ENCODE measurements at places on chromosomes 4 and X.

GRCh38 chr4:104811727-104812126 is 317.0 kb upstream of the CXXC4 start:
- no peak for DNase-seq

DNA sequence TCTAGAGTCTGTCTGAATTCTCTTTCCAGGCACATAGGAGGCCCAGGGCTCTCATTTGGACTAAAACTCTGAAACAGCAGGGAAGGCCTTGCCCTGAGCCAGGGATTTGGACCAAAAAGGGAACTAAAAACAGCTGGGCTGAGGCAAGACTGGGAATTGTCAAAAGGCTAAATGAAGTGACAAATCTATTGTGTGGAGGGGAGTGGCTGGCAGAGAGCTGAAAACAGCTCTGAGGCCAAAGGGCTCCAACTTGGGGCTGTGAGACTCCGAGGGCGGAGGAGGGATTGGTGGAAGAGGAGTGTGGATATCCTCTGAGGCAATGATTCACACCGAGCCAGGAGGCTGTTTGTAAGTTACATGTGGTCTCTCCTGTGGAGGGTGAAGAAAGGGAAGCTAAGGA is 63.2 kb downstream of the PHEX start:
- no peak for DNase-seq

DNA sequence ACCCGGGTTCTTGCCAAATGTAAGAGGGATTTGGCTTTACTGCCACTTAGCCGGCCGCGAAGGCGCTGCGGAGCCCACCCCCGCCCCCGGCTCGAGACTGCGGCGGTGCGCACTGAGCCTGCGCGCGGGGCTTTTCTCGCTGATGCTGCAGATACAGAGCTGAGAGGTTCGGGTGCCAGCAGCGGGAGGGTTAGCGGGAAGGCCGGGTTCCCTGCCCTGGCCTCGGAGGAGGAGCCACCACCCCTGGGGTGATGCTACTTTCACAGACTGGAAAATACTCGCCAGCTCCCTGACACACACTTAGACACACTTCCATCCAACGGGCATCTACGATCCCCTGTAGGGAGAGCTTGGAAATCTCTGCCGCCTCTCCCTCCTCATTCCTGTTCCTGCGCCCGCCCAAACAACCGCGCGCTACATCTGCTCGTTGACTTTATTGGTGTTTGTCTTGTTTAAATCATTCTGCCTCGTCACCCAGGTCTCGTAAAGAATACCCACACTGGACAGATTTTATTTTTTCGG is 2.1 kb upstream of the PCDH7 start:
- DNase-seq = no peak

GRCh38 chr4:168787801-168788595 is 222.1 kb downstream of the CBR4 start:
- no peak for DNase-seq

DNA sequence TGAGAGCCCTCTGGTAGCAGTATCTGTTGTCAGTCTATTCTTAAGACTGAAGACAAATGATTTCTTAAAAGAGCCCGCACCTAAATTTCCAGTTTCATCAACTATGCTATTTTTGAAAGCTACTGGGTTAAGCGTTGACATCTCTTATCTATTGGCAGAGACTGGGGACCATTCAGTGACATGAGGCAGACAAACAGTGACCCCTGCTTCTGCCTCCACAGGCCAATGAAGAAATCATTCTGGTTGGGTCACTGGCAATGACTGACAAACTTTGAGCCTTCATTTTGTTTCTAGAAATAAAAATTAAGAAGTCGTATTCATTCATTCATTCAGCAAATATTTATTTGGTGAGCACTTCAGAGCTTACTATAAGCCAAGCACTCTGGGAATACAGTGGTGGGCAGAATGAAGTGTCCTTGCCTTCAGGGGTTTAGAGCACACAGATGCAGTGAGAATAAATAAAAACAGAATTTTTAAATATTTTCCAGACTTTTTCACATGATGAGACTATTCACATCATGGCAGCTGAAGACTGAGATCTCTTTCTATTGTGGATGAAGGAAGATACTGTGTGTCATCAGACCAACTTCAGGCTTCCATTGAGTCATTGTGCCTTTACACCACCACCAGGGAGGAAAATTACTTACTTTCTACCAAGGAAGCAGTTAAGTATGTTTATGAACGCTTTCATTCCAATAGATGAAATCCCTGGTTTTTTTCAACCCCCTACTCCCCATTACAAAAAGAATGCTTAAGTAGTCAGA is 36.0 kb downstream of the SORBS2 start:
- DNase-seq = no peak

DNA sequence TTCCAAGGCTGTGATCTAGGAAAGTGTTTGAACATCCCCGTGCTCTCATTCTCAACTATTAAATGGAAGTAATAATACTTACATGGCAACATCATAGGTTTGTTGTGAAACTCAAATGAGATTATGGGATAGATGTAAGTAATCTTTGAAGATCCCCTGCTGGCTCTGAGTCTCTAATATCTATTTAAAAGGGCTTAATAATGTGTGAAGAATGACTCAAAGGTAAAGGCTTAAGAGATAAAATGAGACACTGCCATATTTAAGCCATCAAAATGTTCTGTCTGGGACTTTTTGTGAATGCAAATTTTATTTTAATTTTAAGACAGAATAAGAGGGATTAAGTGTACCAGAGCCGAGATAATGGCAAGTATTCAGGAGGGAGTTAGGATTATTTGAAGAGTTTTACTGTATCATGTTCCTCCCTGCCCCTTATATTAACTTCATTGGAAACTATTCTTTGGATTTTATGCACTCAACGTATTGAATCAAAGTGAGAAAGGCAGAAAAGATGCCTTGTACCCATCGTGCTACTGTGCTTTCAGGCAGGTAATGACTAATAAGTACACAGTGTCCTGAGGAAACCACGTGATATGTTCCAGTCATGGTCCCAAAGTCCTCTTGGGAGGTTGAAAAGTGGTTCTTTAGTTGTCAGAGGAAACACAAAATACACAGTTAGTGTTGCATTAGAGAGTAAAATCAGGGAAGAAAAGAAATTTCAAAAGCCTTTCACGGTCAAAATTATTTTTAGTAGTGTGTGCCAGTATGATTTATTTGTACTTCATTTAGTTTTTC is 192.4 kb downstream of the RBM46 start:
- no peak for DNase-seq

DNA sequence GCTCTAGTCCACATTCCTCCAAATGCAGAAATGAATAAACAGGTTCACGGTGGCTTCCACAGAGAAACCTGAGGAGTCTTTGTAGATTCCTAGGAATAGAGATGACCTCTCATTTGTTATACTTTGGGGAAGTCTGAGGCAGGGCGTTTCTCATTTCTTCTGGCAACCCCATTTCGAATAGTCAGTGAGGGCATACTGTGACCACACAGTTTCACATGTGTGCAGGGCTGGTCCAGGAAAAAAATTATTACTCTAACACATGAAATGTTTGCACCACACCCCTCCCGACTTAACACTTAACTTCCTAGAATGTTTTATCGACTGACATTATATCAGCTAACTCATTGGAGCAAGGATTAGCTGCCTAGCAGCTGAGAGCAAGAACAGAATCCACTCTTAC is 12.0 kb downstream of the FRMD7 start:
- no peak for DNase-seq

GRCh38 chrX:13966793-13967125 is 62.9 kb downstream of the GEMIN8 start:
- no peak for DNase-seq

DNA sequence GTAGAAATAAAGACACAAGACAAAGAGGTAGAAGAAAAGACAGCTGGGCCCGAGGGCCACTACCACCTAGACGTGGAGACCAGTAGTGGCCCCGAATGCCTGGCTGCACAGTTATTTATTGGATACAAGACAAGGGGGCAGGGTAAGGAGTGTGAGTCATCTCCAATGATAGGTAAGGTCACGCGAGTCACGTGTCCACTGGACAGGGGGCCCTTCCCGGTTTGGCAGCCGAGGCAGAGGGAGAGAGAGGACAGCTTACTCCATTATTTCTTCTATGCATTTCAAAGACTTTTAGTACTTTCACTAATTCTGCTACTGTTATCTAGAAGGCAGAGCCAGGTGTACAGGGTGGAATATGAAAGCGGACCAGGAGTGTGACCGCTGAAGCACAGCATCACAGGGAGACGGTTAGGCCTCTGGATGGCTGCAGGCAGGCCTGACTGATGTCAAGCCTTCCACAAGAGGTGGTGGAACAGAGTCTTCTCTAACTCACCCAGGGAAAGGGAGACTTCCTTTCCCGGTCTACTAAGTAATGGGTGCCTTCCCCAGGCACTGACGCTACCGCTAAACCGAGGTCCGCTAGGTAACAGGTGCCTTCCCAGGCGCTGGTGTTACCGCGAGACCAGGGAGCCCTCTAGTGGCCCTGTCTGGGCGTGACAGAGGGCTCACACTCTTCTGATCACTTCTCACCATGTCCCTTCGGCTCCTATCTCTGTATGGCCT is 44.9 kb downstream of the ZBTB49 start:
- peak; percentile 83 for DNase-seq

- DNase-seq = no peak
Observed at GRCh38 chrX:148542481-148543255, 42.3 kb downstream of the AFF2 start.

- no peak for DNase-seq
Observed at GRCh38 chrX:16839219-16839851, 30.8 kb downstream of the RBBP7 start.

GRCh38 chr4:37666625-37667071 is 19.5 kb downstream of the RELL1 start:
- peak; percentile 58 for DNase-seq

GRCh38 chrX:140712413-140713173 is 3.0 kb downstream of the LINC00632 start:
- DNase-seq = peak; percentile 20

DNA sequence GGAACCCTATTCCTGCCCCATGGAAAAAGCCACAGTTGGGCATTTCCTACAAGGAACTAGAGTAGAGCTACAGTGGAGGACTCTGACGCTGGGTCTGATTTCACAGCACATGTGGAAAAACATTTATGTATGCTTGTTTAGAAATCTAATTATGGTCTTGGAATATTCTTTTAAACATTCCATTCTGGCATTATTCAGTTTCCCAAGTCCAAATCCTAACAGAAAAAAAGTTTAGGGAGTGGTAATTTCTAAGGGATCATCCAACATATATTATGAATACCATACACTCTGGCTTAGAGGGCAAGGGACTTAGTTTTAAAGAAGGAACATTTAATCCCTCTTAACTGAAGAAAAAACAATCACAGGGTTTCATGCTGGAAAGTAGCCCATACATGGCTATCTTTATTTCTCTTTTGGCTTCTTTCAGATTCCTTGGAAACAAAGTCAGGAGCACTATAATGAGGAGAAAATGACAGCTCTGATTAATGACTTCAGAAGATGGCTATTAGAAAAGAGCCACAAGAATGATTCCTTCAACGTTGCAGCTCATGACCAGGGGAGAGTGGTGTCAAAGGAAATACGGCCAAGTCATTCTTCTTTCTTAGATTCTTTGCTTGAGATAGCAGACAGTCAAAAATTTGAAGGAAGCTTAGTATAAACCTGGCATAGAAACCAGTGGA is 56.1 kb downstream of the CNGA2 start:
- no peak for DNase-seq

DNA sequence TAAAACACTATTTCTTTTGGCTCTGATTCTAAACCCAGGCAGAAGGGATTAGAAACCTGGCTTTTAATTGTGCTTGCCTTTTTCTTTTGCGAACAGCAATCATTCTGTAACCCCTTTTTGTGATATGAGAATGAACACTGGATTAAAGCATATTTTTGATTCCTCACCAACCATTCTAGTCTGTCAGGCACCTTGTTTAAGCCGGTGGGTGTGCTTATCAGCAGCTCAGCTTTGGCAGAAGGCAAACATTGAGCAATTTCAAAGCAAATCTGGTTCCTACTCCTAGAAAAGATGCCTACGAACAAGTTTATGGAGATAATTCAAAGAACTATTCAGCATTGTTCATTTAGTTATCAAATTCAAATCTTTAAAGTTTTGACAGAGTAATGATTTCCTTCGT is 265.1 kb upstream of the FAM241A start:
- DNase-seq = no peak

GRCh38 chr4:88275516-88275915 is 8.8 kb downstream of the PPM1K start:
- no peak for DNase-seq

- no peak for DNase-seq
Observed at GRCh38 chr4:154720123-154720522, 23.7 kb upstream of the LRAT start.

DNA sequence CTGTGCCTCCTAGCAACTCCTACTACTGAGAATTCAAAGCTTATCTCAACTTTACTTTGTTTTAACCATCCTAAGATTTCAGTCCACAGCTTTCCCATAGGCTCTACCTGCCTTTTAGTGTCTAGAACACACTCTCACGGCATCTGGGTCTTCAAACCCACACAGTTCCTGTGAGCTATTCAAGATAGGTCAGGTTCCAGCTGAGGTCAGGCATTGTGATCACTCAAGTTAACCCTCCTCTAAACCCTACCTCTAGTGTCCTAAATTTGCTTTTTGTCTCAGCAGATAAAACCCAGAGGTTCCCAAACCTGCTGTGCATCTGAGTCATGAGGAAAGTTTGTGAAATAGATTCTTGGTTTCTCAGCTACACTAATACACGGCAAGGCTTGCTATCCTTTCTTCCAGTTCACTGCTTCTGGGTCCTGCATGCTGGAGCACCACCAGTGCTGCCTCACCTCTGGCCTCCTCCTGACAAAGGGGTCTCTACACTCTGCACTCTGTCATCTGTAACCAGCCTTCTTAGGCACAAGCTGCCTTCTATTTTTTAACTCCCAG is 324.6 kb upstream of the MAGEB2 start:
- DNase-seq = no peak

DNA sequence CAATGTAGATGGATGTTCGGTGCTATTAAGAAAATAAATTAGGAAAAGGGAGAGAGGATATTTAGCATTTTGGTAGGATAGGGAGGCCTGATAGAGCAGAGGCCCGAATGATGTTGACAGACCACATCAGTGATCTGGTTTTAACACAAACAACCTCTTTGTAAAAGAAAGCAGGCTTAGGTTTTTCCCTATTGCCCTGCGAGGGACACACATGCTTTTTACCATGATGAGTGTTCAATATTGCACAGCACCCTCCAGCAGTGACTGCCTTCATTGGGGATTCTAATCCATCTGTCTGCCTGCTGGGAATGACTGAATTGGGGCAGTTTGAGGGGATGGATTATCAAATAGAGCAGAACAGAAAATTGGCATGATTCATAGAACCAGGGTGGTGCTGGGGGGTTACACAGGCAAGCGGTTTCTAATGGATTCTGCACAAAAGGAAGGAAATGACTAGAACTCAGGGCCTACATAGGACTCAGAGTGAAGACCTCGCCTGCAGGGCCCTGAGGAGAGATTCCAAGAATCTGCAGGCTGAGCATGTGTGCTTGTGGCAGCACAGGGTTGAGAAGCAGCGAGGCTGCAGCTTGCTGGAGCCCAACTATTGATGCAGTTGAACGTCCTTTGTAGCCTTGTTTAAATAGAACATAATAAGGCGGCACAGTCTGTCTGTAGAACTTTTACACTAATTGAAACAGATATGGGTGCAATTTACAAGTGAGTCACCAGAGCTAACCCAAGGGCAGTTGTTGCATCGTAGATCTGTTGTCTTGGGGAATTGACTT is 58.0 kb downstream of the RHOH start:
- DNase-seq = peak; percentile 63

Measured in activated CD8-positive, alpha-beta T cell treated with anti-CD3 and anti-CD28 coated beads, Interleukin-2, amount 10 ng/mL, durations not matched to agents 7 days and 5 days (primary cell).